Mammary epithelial cell (primary cell): ENCODE measurements at places on chromosomes 4 and X. TPM values are rescaled to one million over a fixed set of nuclear protein-coding genes. Genes with fewer than 3 reads are reported as not detected.

Gene GUF1
- 18.5 TPM for total RNA-seq

Gene FGA
- total RNA-seq = not detected

Gene CTAG1A
- not detected for total RNA-seq

Gene SOX3
- not detected for total RNA-seq

Gene GYPB
- total RNA-seq = not detected

Gene IQSEC2
- 12.0 TPM for total RNA-seq

Gene ASB9
- total RNA-seq = 0.40 and 1.9 TPM in 2 replicates

Gene SHROOM2
- 2.4 and 9.7 TPM in 2 replicates for total RNA-seq

Gene VSIG4
- not detected for total RNA-seq

Gene STPG2
- 0.17 TPM for total RNA-seq

Gene SSX4
- total RNA-seq = not detected

Gene DOK7
- 19.3 TPM for total RNA-seq

Gene PRR32
- total RNA-seq = not detected in 2 replicates

Gene MTNR1A
- total RNA-seq = not detected in 2 replicates

Gene EVC
- total RNA-seq = 29.1 and 49.3 TPM in 2 replicates

Gene USP51
- 0.13 and 0.28 TPM in 2 replicates for total RNA-seq

Gene ITIH6
- not detected for total RNA-seq

Gene MBTPS2
- total RNA-seq = 6.8 TPM

Gene SATL1
- total RNA-seq = 0.14 TPM in 1 of 2 replicates, not detected in the other

Gene USP17L30
- total RNA-seq = not detected in 2 replicates

Gene NEXMIF
- total RNA-seq = not detected

Gene AWAT2
- total RNA-seq = 0.33 TPM

Gene LUZP4
- not detected in 2 replicates for total RNA-seq

Gene SCML1
- total RNA-seq = 13.1 and 13.4 TPM in 2 replicates

Gene GAGE12C
- not detected for total RNA-seq

Gene RBMXL3
- total RNA-seq = not detected

Gene ADH5
- 154 and 192 TPM in 2 replicates for total RNA-seq

Gene SLC4A4
- under 0.01 TPM for total RNA-seq

Gene KCNE5
- 0.50 TPM for total RNA-seq
